ENCODE measurements at places on chromosomes 6 and 20.

- no peak for DNase-seq
Measured at GRCh38 chr6:84798257-84798656, 33.9 kb upstream of the TBX18 start.

DNA sequence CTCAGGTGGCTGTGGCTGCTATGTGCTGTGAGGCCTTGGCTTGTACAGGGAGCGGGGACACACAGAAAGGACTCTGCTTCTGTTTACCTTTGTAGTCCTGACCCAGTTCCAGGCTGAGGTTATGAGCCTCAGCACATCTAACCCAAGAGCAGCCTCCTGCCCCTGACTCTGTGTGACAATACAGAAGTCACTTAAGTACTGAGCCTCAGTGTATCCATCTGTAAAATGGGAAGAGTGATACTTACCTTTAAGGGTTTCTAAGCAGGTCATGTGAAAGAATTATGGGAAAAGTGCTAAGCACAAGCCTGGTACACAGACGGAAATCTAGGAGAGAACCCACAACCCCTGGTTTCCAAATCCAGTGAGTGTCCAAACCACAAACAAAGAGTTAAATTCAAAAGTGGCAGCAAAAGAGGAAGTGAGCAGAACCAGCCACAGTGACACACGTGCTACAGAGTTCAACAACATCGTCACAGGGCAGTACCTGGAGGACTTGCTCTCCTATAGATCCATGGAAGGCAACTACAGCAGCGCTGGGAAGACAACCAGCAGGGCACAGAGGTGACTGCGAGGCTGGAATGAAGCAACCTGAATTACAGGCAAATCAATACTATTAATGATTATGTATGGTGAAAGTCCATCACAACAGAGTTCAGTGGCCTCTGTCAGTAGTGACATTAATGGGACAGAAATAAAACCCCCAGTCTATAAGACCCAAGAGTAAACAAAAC lies 12.5 kb downstream of the TRIM26 start:
- DNase-seq, result no peak

- DNase-seq, result no peak
Measured at GRCh38 chr6:123759472-123759871, 44.2 kb upstream of the NKAIN2 start.

- no peak for DNase-seq
Measured at GRCh38 chr6:129284225-129284624, 401.3 kb downstream of the LAMA2 start.

GRCh38 chr6:158667360-158667981 lies 17.6 kb downstream of the SYTL3 start:
- DNase-seq, result no peak

All from CD4-positive, alpha-beta T cell treated with Interleukin-17A for 4 hours (primary cell).